Activated T-cell treated with anti-CD3 and anti-CD28 coated beads for 4 hours (primary cell): ENCODE measurements at places on chromosomes 7 and 10.

- no peak for DNase-seq
Observed at GRCh38 chr7:95303013-95303905, 21.1 kb downstream of the PON1 start.

GRCh38 chr7:157009778-157010587 lies 480 bp downstream of the MNX1 start:
- DNase-seq: no peak

GRCh38 chr7:21568762-21569161 lies 25.9 kb downstream of the DNAH11 start:
- no peak for DNase-seq

DNA sequence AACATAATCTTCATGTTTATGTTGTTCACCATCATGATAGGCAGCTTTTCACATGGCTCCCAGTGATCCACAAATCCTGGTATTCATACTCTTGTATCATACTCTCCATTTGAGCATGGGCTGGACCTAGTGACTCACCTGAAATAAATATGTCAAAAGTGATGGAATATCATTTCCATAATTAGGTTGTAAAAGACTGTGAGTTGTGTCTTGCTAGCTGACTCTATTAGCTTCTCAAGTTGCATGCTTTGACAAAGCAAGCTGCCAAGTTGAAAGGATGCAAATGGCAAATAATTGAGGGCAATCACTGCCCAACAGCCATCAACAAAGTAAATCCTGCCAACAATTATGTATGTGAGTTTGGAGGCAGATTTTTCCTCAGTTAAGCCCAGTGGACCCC lies 300.4 kb downstream of the AHR start:
- no peak for DNase-seq

DNA sequence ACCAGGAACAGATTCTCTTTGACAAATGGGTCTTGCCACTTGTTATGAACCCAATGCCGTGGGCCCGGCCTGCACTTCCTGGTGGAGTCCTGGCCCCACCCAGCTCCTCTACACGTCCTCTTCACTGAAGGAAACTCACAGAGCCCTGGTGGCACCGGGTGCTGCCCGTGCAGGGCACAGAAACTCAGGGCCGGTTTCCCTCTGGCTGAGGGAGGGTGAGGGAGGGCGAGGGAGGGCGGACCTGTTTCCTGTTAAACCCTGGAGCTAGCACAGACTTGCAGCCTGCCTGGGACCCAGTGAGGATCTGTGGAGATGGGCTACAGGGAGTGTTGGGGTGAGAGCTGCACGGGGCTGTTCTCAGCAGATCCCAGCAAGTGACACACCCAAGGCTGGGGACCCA lies 596.3 kb downstream of the PTPRN2 start:
- DNase-seq: no peak

DNA sequence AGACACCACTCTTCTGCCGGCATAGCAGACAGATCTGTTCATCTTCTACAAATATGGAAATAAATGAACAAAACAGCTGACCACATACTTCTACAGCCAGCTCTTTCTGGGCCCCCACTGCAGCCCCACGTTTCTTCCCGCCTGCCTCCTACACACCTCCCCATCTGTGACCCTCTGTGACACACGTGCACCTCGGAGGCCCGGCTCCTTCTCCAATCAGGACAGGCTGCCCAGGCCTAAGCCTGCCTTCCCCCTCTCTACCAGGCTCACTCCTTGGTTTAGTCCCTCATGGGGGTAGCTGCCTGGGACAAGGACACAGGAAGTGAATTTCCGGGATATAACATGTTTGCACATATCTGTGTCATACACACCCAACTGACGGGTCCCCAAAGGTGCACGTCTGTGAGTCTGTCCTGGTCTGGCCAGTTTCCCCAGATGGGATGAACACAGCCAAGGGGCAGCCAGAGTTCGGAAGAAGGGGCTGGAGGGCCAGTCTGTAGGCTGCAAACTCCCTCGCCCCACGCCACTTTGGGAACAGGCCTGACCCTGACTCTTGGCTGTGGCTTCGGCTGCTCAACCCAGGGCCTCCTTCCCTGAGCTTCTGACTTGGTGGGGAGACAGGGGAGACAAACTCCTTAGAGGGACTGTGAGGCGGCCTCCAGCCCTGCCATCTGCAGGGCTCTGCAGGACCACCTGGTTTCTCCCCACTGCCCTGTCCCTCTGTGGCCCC lies 30.3 kb downstream of the PITRM1 start:
- no peak for DNase-seq

DNA sequence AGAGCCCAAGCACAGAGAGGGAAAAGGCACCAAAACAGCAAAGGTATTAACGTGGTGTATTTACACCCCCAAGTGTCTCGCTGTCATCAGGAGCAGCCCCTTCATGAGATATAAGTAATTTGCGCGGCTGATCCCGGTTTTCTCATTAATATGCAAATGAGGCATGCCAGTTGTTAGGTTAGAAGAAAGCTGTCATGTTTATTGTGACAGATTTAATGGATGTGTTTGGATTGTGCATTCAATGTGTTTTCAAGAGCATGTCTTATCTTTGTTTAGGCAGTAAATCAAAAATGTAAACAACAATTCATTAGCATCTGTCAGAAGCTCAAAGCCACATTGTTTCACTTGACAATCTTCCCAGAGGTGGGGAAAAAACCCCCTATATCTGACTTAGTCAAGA lies 56.5 kb upstream of the CTBP2 start:
- no peak for DNase-seq

DNA sequence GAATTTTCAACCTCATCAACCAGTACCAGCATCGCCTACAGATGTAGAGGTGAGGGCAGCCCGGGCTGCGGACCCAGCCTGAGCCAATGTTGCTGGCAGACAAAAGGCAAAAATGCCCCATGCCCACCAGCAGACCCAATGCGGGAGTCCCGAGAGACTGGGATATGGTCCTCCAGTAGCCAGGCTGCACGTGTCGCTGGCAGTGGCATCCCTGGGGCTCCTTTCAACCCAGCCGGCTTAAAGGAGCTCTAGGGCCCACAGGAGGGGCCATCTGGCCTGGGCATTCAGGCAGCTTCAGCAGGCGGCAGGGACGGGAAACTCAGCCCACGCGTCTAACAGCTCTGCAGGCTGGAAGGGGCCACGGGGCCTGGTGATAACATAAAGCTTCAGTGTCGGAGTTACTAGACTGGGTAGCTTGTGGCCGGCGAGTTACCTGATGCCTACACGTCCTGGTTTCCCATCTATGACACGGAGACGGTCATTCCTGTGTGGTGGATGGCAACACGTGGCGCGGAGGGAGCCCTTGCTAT lies 70.7 kb downstream of the PROSER2 start:
- no peak for DNase-seq
